ENCODE measurements at places on chromosomes 7 and 10.

- no peak for DNase-seq
Measured at GRCh38 chr10:62813453-62813852, 2.7 kb downstream of the EGR2 start.

DNA sequence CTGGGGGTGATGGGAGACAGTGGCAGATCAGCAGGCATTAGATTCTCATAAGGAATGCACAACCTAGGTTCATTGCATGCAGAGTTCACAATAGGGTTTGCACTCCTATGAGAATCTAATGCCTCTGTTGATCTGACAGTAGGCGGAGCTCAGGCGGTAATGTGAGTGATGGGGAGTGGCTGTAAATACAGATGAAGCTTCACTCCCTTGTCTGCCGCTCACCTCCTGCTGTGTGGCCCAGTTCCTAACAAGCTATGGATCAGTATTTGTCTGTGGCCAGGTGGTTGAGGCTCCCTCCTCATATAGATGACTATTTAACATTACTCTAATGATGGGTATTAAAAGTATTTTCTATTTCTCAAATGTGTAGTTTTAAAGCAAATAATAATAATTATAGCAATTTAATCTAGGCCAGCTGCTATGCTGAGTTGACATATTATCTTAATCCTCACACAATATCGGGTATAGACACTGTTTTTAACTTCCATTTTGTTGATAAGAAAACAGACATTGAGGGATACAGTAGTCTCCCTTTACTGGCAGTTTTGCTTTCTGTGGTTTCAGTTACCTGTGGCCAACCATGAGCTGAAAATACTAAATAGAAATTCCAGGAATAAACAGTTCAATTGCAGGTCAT, 39.9 kb downstream of the KIF20B start:
- no peak for DNase-seq

GRCh38 chr10:28949005-28950004, 272.0 kb downstream of the BAMBI start:
- no peak for DNase-seq

GRCh38 chr10:60555700-60556099, 166.0 kb upstream of the ANK3 start:
- no peak for DNase-seq

DNA sequence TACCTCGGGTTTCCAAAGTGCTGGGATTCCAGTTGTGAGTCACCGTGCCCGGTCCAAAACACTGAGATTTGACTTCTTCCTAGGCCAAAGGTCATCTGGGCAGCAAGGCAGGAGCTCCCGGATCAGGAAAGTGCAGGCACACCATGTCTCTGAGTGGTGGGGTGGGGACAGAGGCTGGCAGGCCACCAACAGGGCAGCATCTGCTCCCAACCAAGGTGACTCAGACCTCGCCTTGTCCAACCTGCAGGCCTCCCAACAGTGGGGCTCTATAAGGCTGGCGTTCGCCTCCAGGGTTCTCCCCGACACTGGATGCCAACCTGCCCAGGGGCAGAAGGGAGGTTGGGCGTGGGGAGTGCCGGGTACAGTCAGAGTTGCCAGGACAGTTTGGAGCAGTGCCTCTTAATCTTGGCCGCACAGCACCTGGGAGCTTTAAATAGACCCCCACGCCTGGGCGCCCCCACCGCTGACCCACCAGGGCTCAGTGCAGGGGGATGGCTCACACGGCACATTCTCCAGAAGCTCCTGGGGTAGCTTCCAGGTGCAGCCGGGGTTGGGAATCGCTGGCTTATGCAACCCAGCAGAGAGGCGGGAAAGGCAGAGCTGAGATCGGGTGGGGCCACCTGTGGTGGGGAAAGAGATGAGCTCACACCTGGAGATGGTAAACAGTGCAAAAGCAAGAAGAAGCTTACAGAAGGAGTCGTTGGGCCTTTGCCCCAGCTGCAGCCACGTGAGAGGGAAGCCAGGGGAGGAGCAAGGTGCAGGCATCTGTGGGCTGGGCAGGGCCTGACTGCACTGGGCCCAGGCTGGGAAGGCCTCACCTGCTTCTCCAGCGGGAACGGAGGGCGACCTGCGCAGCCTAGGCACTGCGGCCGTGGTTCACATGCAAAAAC, 10.9 kb downstream of the CALML5 start:
- no peak for DNase-seq

GRCh38 chr7:70634071-70634470, 497.9 kb upstream of the GALNT17 start:
- no peak for DNase-seq

DNA sequence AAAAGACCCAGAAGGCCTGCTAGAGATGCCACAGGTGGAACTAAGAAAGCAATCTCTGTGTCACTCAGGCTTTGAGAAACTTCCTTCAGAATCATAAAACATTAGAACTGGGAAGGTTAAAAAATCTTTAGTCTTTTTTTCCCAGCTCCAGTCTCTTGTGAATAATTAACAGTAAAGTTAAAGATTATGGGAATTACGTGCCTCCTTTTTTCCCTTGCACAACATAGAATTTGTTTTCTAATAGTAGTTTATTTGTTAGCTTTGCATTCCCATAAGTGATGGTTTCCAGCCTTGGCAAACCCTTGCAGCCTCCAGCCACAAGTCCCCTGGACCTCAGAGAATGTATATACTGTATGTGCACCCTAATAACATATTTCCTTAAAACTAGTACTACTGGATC, 128.3 kb downstream of the TPST1 start:
- DNase-seq, result no peak

GRCh38 chr10:71572962-71573361, 146.6 kb downstream of the C10orf105 start:
- no peak for DNase-seq

GRCh38 chr10:80205477-80206276, at the start of gene ANXA11:
Gene ANXA11 (minus strand): TSS chr10:80205537. CDS start chr10:80172861, 32,676 bp downstream.
- peak; percentile 81 for DNase-seq

DNA sequence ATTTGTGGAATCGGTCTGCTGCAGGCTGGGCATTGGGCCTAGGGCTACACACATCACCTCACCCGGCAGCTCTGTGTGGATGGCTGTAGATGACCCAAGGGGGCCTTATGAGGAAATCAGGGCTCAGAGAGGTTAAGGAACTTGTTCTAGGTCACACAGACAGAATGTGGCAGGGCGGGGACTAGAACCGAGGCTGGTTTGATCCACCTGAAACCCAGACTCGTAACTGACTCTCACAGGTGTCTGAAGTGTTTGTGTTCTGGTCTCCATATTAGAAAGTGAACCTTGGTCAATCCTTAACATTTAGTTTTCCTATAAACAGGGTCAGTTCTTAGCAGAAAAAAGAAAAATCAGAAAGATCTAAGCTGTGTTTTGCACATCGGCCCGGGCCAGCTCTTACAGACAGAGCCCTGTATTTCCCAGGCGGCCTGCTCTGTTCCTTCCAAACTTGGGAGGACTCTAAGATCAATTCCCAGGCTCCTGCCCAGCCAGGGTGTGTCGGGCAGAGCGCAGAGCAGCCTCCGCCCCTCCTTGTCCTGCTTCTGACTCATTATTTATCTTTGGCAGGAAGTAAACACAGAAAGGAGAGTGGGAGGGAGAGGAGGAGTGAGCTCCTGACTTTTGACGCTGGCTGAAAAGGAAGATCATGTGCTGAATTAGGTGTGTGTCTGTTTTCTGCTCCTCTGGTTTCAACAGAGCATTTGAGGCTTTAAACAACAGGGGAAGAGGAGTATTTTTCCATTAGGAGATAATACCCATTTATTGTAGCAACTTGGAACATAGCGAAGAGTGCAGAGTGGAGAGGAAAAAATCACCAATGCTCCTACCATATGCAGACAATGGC, 74.1 kb downstream of the TACC2 start:
- peak; percentile 83 for DNase-seq

Measured in hindlimb muscle (tissue), 1 donor.